ENCODE measurements at places on chromosomes 4 and X.

DNA sequence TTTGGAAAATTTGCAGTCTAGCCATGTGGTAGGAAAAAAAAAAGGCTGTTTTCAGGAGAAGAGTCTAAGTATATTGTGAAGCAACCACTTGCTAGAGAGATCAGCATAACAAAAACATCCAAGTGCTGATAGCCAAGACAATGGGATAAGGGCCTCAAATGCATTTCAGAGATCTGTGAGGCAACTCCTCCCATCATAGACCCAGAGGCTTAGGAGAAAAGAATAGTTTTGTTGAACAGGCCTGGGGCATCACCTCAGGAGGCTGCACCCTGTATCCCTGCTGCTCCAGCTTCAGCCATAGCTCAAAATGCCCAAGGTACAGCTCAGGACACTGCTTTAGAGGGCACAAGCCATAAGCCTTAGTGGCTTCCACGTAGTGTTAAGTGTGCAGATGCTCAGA, 13.6 kb upstream of the GPR174 start:
- no peak for DNase-seq

GRCh38 chrX:9342561-9343051, 122.3 kb upstream of the TBL1X start:
- DNase-seq, result peak; percentile 60

GRCh38 chr4:94216394-94216793, 8.7 kb downstream of the SMARCAD1 start:
- no peak for DNase-seq

GRCh38 chr4:181971411-181971810, 271.8 kb upstream of the TENM3 start:
- DNase-seq, result no peak

- peak; percentile 53 for DNase-seq
These were observed 2.4 kb downstream of the NKX3-2 start for GRCh38 chr4:13541720-13542576.

- no peak for DNase-seq
These were observed 12.1 kb downstream of the SNX25 start for GRCh38 chr4:185221491-185221890.

DNA sequence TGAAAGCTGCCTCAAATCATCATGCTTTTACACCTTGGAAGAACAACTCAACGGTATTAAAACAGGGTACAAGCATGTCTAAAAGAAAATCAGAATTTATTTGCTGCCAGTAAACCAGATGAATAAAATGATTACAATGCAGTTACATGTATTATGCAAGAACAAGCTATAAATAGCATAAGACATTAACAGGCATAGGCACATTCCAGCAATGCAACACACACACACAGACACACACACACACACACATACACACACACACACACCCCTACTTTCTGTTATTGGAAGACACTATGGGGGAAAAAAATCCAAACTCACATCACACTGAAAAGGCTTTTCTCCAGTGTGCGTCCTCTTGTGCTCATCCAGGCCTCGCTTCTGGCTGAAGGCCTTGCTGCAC, 212.5 kb downstream of the PRDM5 start:
- DNase-seq, result no peak

DNA sequence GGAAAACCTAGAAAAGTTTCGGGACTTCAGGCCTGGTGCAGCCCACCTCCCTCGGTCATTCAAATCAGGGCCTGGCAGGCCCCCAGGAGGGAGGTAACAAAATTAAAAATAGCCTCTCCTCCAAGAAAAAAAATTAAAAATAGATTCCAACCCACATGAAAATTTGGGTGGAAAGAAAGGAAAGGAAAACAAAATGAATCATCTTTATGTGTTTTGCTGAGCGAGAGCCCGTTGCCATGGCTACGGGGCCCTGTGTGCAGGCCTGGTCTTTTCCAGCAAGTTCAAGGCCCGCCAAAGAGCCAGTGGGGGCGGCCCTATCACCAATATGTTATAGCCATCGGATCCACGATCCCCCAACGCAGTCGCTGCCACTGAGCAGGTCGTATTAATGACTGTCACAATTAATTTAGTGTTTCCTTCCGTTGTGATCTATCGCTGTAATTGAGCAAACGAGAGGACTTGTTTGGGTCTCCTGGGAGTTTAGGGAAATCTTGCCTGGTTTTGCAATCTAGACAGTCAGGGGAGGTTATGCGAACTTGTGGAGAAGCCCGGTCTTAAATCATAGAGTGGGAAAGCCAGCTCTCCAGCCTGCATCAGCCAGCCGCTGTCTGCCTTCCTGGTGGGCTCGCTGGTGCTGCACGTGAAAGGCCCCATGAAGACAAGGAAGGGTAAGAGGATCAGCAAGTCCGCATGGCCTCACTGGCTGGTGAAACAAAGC, 452.4 kb downstream of the BCOR start:
- no peak for DNase-seq

- DNase-seq, result no peak
These were observed 4.4 kb downstream of the ABCD1 start for GRCh38 chrX:153728951-153729631.

DNA sequence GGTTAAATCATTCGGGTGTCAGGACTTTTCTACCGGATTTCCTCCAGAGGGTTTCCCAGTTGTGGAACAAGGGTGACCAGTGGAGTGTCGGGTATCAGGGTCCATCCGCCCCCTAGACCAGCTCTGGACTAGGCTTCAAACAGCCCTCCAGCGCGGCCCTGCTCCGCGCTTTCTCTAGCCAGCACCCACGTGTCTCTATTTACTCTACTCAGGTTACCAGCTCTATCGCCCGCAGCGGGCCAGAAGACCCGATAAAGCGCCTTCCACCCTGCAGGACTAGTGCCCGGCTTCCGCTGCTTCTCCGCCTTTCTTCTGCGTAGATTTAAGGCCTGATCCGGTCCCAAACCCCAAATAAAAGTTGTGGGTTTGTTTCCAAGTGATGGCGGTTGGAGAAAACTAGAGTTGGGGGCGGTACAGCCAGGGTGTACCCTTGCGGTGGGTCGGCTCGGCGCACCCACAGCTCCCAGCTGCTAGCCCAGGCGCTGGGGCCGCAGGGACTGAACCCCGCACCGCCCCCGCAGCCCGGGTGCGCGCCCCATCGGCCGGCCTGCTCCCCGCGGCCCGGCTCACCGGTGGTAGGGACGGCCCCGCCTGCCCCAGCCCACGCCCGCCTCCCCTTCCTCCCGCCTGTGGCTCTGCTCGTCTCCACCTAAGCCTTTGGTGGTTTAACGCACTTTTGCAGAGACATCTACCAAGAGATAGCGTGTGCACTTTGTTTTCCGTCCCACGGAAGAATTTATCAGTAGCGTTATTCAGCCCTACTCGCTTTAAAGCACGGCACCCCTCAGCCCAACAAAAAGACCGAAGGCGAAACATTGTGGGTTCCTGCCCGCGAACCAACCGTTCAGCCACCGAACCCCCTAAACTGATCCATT, 2.1 kb downstream of the LEF1 start:
- peak; percentile 81 for DNase-seq

DNA sequence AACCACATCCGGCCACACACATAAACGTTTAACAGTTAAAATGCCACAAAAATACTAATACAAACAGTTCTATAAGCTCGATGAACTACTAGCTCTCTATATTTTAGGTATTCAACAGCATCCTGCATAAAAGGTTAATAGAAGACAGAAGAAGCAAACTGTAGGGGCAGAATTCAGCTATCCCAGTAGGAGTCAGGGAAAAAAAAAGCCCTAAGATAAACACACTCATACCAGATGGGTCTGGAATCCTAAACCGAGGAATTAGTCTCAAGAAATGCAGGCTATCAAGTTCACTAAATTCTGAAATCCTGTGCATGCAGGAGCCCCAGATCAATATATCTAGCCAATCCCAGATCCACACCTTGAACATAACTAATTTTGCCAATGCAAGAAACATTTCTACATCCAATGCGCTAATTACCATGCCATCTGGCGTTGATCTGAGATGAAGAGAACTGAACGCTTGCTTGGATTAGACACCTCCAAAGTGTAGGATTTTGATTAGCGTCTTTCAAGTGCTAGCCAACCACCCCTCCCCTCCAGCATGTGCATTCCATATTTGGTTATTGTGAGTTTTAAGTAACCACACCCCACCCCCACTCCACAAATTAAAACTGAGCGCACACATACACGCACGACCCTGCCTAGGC, 512.2 kb upstream of the INTU start:
- no peak for DNase-seq

DNA sequence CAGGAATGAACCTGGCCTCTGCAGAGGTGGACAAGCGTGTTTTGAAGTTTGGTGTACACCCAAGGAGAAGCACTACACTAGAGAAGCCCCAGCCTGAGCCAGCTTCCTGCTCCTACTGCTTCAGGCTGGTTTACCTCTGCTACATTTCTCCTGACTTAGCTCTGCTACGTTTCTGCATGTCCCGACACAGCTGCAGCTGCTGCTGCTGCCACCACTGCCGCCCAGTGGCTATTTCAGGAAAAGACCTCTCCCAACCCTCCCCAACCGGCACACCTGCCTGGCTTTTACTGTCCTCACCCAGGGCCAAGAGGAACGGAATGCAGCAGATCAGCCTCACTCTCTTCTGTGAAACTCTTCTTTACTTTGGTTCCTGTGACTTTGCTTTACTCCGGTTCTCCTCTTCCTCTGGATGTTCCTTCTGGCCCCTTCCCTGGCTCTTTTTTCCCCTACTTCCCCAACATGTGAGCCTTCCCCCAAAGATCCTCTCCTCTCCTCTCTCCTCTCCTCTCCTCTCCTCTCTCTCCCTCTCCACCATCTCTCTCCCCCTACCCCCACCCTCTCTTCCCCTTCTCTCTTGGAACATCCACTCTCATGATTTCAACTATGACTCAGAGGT, 3.1 kb upstream of the P2RY4 start:
- peak; percentile 50 for DNase-seq

DNA sequence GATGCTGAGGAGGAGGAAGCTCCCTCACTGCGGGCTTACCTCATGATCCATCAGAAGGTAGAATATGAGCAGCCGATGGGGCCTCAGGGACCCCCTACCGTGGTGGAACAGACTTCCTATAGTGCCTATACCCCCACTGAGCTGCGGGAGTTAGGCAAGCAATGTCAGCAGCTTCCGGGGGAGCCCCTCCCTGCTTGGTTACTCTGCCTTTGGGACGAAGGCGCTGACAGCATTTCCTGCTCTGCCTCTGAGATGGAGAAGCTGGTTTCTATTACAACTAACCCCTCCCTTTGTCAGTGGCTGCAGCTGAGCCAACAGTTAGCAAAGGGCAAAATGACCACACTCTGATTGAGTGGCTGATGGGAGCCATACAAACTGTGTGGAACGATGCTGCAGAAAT, 430.7 kb downstream of the IDS start:
- peak; percentile 42 for DNase-seq

- no peak for DNase-seq
These were observed 57.3 kb upstream of the SHISA3 start for GRCh38 chr4:42339935-42340406.

- DNase-seq, result no peak
These were observed 787.5 kb downstream of the FSTL5 start for GRCh38 chr4:161376275-161376674.

GRCh38 chr4:21757248-21757647, 191.3 kb downstream of the KCNIP4 start:
- no peak for DNase-seq

GRCh38 chrX:117645639-117646038, 471.0 kb downstream of the KLHL13 start:
- no peak for DNase-seq

DNA sequence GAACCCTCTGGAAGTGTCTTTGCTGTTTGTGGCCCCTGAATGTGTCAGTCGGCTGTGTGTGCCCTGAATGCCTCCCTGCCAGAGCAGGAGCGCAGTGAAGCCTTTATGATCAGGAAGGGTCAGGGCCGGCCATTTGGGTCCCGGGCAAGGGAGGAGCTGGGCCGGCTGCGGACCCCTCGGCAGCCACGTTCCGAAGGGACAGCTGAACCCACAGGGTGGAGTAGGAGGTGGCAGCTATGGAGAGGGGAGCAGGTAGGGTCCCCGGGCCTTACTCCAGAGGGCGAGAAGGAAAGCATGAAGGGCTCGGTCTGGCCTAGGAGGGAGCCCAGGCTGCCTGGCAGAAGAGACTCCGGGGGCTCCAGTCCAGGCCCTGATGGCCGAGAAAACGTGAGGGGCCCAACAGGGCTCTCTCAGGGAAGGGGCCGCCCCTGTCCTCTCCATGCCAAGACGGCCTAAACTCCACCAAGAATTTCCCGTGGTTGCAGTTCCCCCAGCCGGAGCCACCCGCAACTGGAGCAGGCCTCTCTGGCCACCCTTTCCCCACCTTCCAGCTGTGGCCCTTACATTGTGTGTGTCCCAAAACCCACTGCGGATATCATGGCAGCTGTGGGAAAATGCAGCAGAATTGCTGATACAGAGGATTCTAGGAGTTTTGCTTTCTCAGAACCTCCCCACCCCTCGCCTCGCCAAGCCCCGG, 182.2 kb upstream of the STK26 start:
- no peak for DNase-seq

GRCh38 chr4:169658975-169659715, 38.8 kb downstream of the CLCN3 start:
- DNase-seq, result no peak

DNA sequence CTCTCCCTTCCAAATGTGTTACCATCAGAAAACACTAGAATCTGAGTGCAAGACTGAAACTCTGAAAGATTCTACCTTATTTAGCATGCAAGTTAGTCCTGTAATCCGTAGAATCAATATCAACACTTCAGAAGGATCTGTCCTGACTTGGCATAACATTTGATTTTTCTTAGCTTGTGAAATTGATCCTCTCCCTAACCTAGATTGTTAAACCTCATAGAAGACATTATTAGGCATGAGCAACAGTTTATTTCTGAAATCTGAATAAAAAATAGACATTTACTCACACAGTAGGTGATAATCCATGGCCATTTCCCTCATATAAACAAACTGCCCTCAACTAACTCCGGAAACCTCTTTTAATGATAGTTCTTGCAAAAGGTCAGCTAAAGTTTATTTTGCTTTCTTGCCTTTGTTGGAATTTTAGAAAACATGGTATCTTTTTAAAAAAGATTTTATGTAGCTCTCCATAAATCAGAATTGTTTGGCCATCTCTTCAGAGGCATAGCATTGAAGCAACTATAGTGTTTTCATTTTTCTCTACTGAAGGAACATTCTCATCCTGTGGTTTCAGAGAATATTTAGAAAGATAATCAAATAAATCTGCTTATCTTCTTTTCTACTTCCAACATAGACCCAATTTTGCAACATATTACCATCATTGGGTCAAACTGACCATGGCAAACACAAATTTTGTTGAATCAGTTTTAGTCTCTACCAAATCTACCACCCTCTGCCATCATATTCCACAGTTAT, 38.5 kb upstream of the PDLIM5 start:
- no peak for DNase-seq

DNA sequence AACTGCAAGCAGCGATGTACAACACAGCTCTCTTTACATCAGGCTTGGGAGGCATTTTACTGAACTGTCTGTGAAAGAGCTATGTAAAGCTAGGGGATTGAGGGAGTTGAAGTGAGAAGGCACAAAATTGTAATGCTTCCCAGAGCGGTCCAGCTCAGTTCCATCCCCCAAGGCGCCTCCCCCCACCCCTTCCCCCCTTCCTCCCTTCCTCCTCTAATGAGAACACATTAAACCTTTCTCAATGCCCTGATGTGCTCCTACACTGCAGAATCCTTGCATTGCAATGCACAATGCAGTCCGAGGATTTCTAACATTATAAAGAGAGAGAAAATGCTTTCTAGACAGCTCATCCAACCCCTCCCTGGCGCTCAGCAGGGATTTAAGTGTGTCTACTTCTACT, 73.9 kb downstream of the CXXC4 start:
- DNase-seq, result no peak
